Right hindlimb (tissue), 1 donor: ENCODE measurements at places on chromosomes 1 and 21.
A peak's percentile ranks its signal among the peaks of the same experiment; 100 is the strongest.

DNA sequence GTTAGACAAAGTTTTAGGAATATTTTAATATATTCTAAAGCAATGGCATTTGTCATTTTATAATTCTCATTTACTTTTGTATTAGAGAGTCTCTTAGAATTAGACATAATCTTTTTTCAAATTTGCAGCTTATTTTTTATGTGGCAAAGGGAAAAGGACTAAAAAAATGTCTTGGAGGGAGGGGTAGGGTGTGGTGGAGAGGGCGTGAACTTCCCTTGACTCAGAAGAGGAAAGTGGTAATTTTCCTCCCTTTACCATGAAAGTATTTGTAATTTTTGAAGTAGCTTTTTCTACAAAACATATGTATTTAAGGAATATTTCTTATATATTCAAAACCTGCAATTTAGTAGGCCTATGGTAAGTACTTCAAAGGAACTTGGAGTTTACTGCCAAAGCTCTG is 6.9 kb upstream of the RABGAP1L start:
- DNase-seq: no peak

DNA sequence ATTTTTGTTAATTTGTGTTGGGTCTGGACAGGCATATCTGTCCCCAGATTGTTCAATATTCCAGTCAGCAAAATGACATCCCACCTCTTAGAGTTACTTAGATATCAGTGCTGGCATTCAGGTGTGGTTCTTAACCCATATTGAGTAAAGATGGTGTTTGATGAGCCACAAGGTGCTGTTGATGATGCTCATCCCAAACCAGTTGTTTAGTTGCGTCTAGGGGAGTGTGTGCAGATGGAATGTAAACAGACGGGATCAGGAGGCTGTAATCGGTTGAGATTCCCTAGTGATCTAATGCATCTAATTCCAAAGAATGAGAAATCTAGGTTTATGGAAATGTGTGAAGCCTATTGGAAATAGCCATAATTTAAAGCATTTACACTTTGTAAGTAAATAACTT is 1.1 kb downstream of the HOOK1 start:
- DNase-seq: no peak

DNA sequence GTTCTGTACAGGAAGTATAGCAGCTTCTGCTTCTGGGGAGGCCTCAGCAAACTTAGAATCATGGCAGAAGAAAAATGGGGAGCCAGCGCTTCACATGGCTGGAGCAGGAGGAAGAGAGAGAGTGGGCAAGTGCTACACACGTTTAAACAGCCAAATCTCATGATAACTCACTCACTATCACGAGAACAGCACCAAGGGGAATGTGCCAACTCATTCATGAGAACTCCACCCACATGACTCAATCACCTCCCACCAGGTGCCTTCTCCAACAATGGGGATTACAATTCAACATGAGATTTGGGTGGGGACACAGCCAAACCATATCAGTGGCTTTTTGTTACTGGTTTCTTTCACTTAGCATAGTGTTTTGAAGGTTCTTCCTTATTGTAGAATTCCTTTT is 138.6 kb downstream of the SYT14 start:
- no peak for DNase-seq

DNA sequence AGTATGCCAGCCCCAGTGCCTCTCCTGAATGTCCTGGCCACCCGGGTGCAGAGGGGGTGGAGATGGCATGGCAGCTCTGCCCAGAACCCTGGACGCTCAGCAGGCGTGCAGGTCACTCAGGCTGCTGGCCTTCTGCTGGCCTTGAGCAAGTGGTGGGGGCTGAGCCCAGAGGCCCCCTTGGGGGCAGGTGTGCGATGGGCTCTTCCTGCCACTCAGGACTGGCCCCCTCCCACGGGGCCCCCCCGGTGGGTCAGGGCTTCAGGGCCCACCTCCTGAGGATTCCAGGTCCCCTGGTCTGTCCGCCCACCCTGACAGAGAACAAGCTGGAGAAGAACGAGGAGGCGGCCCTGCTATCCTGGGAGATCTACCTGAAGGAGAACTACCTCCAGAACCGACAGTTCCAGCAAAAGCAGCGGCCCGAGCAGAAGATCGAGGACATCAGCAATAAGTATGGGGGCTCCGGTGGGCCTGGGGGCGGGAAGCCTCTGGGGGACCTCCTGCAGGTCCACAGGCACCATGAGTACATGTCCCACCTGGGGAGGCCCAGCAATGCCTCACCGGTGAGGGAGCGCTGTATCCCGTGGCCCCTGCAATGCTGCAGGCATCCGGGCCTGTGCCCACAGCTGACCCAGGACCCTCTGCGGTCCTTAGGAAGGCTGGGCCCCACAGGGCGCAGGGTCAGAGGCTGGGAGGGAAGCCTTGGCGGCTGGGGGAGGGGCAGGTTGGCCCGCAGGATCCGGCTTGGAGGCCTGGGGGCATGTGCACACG is 37.0 kb upstream of the LRRC3 start:
- no peak for DNase-seq

- DNase-seq: no peak
These were observed 39.6 kb downstream of the ELAVL4 start for GRCh38 chr1:50148142-50148923.

- DNase-seq: no peak
These were observed 113.1 kb upstream of the FGGY start for GRCh38 chr1:59183749-59184317.

DNA sequence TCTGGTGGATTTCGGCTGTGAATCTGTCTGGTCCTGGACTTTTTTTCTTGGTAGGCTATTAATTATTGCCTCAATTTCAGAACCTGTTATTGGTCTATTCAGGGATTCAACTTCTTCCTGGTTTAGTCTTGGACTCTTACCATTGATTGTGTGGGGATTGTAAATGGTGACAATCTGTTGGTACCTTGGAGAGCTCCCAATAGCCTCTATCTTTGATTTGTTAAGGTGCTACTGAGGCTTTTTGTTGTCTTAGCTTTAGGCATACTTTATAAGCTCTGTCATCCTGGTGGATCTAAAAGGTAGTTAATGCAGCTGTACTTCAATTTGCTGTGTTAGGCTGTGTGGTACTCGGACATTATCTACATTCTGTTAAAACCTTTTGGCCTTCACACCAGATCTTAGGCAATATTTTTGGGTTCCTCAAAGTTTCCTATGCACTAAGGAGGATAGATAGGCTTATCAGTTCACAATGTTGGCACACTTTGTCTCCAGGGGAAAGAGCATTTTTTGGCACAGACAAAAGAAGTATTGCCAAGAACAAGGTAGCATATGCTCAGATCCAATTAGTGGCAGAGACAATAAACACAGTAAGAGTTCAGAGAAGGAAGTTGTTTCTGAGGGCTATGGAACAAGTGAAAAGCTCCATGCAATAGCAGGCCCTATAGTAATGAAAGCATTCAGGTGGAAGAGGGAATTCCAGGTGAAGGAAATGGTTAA is 230.4 kb downstream of the PDE4B start:
- DNase-seq: no peak

DNA sequence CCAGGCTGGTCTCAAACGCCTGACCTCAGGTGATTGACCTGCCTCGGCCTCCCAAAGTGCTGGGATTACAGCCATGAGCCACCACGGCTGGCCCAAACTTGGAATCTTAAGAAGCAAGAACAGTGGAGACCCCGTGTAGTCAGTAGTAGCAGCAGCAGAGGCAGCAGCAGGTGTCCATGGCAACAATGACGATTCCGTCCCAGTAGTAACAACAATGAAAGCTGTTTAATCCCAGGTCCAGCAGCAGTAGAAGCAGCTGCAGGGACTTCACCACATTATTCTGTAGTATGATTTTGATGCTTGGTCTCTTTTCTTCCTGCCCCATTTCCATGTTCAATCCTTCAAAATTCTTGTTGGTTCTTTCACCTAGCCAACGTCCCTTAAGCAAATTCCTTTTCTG is 69.6 kb upstream of the KCTD3 start:
- DNase-seq: peak; percentile 30
